ENCODE measurements at places on chromosomes 3 and 15.

DNA sequence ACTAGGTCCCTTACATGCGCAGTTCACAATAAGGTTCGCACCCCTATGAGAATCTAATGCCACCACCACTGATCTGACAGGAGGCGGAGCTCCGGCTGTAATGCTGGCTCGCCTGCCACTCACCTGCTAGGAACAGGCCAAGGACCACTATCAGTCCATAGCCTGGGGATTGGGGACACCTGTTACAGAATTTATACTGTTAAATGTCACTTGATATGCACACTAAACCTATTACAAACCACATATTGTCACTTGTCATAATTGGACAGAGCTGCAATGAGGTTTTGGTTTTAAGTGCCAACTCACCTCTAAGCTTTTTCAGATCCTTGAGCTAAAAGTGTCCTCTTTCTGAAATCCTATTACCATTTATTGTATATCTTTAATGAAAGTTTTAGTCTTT is 507.9 kb upstream of the TPRG1 start:
- no peak for DNase-seq

DNA sequence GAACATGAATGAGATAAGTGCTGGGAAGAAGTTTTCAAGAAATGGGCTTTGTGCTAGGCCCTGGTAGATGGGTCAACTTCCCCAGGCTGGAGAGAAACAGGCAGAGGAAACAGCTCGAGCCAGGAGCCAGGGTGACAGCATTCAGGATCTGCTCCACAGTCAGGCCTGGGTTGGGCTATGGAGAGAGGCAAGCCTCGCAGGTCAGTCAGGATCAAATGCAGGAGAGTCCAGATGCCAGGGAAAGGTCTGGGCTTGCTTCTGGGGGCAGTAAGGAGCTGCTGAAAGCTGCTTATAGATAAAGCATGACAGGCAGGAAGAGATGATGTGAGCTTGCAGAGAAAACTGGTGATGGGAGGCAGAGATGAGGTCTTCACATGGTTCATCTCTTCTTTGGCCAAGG is 11.0 kb upstream of the USP3 start:
- DNase-seq, result no peak

GRCh38 chr15:99826157-99826780 is 93.0 kb upstream of the LYSMD4 start:
- no peak for DNase-seq

DNA sequence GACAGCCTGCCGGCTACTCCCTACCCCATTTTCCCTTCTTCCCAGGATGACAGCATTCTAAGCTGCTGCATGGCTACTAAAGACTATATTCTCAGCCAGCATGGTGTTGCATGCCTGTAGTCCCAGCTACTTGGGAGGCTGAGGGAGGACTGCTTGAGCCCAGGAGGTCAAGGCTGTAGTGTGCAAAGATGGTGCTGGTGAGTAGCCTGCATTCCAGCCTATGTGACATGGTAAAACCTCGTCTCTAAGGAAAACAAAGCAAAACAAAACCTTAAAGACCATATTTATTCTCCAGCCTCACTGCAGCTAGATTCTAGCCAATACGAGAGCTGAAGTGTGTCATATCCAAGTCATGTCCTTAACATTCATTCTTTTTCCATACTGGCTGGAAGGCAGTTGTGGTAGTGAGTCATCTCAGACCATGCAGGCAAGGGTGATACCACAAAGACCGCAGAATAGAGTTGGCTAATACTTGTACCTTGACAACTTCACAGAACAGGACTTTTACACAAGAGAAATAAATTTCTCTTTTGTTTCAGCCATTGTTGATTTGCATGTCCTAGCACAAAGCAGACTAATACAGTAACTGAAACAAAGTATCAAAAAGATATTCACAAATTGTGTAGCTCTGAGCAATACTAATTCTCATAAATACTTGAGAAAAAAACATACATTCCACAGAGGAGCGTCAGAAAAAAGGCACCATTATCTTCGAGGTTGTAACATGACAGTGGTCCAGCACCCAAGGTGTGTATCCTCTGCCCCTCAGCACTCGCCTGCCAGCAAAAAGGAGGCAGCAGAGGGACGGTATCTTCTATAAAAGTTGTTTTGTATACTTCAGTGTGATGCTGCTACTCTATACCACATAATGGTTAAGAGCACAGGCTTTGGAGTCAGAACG is 14.8 kb downstream of the PBRM1 start:
- DNase-seq, result no peak

DNA sequence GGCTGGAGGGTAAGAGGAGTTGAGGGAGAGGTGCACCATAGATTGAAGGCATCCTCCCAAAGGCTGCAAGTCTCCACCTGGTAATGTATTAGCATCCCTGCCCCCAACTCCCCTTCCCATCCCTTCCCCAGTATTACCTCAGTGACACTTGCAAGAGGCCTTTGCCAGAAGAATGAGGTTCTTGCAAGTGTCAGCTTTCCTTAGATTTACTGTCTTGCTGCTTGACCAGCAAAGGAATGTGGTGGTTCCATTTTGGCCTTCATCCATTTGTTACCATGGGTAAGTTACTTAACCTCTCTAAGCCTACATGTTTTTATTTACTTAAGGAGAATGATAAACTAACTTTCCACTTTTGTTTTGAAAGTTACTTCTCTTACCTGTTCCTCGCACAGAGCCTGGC is 108.9 kb downstream of the LRTM1 start:
- DNase-seq, result no peak

GRCh38 chr15:69105451-69105985 is 54.9 kb upstream of the GLCE start:
- DNase-seq, result no peak

GRCh38 chr3:72445827-72446217 is 402.4 kb downstream of the SHQ1 start:
- DNase-seq, result no peak

DNA sequence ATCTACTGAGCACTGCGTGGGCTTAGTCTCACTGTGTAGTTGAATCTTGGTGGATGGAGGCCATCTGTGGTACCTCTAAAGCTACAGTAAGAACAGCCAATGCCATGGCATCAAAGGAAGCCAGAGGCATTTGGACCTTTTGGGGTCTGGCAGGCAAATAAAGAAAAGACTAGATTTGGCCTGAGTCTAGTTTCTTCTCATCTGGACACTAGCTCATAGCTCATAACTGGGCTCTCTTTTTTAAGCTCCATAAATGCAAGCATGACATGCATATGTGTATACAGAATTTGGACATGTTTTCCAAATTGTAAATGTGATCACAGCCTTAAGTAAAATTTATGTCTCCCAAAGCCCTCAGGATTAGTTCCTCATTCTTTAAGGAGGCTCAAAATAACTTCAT is 107.5 kb downstream of the CNTN6 start:
- no peak for DNase-seq

- DNase-seq, result no peak
These were observed 7.5 kb upstream of the PHLDB2 start for GRCh38 chr3:111851511-111851954.

DNA sequence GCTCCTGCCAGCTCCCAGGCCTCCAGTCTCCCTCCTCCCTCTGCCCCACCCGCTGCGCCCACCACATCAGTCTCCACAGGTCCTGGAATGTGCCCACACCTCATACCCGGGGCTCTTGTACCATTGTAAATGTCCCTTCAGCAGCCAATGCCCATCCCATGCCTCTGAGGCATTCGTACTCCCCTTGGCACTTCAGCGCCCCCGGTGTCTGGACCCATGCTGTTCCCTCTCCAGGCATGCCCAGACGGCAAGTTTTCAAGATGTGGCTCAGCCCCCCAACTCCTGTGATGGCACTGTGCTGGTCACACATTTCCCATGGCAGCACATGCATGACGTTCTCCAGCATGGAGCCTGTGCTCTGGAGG is 13.3 kb downstream of the PLXND1 start:
- DNase-seq, result no peak

- no peak for DNase-seq
These were observed 65.6 kb upstream of the HEG1 start for GRCh38 chr3:125121246-125122010.

DNA sequence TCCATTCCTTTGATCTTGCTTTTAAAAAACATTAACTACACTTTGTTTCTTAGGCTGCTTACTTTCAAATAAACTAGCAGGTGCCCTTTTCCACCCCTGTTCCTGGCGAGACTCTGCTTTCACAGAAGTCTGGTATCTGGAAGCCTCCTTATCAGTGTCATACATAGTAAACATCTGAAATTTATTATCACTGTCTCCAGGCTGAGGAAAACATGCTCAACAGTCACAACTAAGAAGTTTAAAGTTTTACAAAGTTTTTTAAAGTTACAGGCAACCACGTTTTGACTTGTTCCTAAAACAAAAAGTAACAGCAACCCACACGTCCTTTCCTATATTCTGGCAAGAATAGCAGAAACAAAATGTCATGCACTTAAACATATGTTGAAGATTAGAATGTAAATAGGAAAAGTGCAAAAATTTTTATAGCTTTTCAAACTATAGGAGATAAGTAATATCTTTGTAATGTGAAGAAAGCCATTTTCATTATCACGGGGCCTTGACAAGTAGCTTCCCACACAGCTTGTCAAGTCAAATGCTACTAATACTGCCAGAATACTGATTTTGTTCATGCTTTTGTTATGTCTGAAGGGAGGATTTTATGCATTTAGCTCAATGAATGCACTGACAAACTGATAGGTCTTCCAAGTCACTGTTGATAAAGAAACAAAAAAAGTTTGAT is 275.2 kb upstream of the KCNMB2 start:
- no peak for DNase-seq

DNA sequence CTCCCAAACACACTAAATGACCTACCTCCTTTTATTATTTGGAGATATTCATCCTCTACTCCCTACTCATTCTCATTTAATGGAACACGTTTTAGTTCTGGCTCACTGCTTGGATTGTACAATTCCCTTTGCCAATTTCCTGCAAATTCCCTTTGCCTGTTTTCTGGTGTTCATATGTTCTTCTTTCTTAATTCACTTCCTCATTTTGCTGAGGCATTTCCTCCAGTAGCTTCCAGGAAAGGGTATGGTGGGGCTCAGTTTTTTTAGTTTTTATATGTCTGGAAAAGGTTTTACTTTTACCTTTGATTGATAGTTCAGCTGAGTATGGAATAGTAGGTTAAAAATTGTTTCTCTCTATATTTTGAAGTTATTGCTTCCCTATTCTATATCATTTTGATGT is 143.6 kb upstream of the GOLIM4 start:
- no peak for DNase-seq

DNA sequence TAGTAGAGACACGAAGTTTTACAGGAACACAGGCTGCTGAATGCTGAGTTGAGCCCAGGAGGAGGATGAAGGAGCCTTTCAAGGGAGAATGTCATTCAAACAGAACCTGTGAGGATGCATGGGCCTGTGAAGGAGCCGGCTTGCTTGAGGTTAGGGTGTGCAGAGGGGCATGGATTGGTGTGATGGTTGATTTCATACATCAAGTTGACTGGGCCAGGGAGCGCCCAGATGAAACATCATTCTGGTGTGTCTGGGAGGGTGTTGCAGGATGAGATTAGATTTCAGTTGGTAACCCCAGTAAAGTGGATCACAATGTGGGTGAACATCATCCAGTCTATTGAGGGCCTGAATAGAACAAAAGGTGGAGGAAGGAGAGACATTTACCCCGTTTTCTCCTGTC is 243.6 kb downstream of the EDEM1 start:
- DNase-seq, result no peak

- no peak for DNase-seq
These were observed 111.6 kb downstream of the RAB11A start for GRCh38 chr15:65980824-65981456.

GRCh38 chr15:101451846-101452245 is 37.7 kb downstream of the PCSK6 start:
- DNase-seq, result no peak

DNA sequence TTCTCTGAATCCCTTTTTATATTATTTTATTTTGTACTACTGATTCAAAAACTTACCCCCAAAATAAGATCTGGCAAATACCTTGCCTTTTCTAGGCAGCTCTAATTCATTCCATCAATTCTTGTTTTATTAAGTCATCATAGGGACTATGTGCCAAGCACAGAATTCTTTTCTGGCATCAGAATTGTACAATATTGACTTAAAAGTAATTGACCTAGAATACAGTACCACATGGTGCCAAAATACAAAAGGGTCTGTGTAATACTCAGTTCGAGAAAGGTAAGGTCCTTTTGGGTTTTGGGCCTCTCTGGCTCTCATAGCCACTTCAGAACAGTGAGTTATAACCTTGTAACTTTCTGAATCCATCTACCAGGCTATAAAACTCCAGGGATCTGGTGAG is 46.2 kb downstream of the KBTBD8 start:
- no peak for DNase-seq

DNA sequence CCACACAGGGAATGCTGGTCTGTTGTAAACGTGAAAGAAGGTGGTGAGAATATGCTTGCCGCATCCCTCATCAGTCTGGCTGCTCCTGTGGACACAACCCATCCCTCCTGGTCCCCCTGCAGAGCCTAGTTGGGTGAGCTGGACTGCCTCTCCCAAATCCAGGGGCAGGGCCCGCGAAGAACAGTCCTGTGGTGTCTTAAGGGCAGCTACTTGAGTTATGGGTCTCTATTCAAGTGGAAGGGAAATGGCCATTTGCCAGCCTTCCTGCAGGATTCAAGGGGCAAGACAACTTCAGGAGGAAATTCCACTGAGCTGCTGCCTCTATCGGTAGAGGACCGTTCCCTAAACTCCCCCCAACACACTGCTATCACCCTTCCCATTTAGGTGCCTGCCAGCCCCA is 98.9 kb downstream of the IQSEC1 start:
- DNase-seq, result no peak

DNA sequence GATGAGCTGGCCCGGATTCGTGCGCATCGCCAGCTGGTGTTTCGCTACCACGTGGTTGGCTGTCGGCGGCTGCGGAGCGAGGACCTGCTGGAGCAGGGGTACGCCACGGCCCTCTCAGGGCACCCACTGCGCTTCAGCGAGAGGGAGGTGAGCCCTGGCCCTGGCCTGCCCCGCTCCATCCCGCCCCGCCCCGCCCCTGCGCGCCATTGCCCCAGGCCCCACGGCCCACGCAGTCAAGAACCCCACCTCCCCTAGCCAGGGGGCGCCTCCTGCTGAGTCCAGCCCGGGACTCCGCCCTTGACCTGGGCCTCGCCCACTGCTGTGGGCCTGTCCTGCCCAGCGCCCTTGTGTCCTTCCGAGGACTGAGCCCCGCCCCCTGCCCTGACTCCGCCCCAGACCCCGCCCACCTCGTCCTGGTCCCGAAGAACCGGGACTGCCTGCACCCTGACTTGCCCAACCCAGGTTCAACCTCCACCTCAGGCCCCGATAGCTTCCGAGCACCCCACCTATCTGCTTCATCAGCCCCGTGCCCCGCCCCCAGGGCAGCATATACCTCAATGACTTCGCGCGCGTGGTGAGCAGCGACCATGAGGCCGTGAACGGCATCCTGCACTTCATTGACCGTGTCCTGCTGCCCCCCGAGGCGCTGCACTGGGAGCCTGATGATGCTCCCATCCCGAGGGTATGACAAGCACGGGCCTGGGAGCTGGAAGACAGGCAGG is 14.8 kb downstream of the NT5DC2 start:
- DNase-seq, result no peak

DNA sequence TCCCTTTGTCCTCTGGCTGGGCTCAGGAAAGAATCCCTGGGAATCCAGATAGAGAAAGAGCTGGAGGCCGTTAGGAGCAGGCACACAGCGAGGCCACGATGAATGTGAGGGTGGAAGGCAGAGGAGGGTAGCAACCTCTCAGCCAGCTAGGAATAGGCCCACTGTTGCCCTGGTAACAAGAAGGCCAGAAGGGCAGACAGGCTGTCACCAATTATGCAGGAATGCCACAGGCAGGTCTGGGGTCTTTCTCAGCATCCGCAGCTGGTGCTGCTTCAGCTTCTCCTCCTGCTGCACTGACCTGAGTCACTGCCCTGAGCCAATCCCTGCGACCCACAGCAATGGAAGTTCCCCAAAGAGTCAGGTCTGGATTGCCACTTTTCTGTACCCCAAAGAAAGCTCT is 62.8 kb upstream of the C3orf80 start:
- DNase-seq, result no peak
